NB4 (cell line): ENCODE measurements at places on chromosomes 3 and 15.

DNA sequence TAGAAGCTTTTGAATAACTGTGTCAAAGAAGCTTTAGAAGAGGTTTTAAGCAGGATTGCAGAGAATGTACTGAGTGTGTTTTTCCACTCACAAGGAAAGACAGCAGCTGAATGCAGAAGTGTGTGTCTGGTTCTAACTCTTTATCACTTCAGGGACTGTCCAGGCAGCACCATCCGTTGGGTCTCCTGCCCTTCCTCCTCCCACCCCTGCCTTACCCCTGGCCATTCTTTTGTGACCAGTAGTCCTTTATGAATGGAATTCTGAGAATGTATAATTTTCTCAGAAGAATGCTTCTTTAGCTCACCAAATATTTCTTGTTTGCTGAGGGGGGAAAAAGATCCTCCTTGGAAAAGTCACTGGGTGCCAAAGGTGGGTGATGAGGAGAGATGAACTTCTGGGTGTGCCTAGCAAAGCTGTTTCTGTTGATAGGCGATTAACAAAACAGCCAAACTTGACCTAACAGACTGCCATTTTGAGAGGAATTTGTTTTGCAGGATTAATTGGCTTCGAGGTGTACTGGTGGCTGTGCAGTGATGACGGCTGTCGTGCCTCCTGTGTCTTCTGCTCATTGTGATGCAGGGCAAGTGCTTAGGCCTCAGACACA, 70.9 kb downstream of the IGF1R start:
- no peak for DNase-seq

DNA sequence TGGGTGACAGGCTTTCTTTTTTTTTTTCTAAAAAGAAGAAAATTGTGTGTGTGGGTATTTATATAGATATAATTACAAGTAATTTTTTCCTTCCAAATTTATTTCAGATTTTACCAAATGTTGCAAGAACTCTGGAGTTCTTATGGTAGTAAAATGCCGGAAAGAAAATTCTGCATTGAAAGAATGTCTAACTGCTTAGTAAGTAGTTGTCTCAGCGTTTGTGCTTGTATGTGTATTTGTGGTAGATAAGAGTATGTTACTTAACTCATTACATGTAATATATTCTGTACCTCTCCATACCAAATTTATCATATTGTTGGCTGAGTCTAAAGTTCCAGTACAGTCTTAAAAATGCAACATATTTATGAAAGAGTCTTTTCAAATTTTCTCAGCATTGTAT, 32.3 kb upstream of the ZCWPW2 start:
- DNase-seq = no peak

DNA sequence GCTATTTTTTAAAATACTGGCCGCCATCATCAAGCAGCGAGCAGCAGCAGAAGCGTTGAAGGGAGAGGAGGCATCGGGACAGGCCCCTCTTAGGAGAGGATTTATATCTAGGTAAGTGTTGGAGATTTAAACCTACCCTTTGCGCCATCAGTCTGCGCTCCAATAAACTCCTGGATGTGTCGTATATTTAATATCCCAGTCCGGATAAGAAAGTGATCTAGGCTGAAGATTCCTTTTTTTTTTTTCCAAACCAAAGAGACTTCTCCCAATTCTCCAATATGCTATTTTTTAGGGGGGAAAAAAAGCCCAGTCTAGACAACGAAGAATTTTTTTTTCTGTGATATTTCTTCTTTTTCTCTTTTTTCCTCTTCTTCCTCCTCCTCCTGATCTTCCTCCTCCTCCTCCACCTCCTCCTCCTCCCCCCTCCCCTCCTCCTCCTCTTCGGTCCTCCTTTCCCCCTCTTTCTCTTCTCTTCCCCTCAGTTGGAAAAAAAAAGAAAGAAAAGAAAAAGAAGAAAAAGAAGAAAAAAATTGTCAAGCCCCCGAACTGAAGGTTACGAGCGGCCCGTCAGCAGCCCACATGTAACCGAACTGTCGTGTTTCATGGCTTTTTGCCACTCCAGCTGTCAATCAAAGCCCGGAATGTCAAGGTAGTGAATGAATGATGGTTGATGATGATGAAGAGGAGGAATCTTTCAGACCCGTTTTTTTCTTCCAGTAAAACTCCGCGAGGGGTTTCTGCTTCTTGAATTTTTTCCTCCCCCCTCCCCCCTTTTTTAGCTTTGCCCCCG, 835 bp downstream of the MEIS2 start:
- DNase-seq = peak; percentile 40

DNA sequence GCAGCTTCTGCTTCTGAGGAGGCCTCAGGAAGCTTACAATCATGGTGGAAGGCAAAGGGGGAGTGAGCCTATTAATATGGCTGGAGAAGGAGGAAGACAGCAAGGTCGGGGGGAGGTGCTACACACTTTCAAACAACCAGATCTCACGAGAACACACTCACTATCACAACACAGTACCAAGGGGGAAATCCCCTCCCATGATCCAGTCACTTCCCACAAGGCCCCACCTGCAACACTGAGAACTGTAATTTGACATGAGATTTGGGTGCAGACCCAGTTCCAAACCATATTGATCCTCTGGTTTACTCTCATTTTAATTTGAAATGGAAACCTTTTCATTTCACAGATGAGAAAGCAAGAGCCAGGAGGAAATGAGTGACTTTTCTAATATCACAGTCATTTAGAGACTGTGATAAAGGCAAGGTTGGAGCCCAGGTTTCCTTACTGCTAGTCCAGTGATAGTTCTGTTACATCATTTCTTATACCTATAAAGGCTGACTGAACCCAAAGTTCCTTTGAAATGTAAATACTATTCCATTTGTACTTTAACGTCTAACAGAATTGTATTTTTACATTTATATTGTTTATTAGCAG, 105.8 kb upstream of the GAP43 start:
- DNase-seq = no peak

DNA sequence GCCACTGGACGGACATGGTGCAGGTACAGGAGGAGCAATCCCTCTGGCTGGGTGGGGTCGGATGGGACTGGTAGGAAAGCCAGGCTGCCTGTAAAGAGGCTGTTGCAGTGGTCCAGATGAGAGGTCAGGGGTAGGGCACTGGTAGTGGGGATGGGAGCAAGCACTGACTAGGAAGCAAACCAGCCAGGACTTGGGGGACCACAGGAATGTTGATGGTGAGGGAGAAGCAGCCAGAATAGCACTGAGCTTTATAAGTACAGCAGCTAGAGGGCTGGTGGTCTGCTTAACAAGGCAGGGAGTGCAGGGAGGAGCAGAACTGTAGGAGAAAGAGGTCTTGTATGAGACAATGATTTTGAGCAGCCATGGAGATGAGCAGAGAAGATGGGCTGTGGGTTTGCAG, 38.7 kb upstream of the PTPN23 start:
- DNase-seq = no peak

DNA sequence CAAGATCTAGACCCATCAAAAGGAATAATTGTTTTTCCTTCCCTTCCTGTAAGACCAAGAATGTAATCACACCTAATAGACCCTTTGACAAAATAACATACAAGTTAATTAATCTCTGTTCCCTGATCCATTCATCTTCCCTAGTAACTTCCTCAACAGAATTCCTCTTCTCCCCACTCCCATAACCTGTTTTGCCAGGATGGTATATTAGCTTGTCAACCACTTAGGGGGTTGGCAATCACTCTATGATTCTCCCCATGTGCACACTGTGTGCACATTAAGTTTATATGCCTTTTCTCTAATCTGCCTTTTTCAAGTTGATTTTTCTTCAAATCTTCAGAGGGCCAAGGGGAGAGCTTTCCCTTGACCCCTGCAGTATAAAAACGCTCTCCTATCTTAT, 2.7 kb upstream of the ATP11B start:
- no peak for DNase-seq

- no peak for DNase-seq
These were observed 74.8 kb upstream of the IL12A start for GRCh38 chr3:159913712-159914414.

- DNase-seq = no peak
These were observed 129.3 kb upstream of the UBE2E2 start for GRCh38 chr3:23073724-23074305.

DNA sequence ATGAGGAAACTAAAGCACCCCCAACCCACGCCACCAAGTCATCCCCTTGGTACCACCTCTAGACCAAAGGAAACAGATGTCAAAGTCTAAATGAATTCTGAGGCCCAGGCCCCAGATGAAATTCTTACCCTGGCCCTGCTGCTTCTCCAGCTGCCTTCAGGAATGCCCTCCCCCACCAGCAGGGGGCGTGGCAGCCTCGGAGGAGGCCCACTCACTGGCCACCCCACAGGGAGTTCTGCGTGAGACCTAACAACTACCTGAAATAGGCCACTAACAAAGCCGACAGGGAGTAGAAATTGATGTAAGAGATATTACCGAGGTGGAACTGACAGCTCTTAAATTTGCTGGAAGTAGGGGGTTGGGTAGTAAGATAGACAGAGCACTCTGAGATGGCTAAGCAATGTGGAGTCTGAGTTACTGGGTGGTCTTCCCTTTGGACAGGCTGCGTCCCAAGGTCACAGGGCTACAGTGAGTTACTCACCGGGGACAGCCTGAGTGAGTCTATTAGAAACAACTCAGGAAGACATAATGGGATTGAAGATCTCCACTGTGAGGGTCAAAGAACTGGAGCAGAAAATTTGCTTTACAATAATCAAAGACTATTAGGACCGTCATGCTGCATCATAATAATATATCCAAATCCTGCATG, 240.7 kb downstream of the SHOX2 start:
- peak; percentile 67 for DNase-seq

- no peak for DNase-seq
These were observed 100.9 kb upstream of the ROPN1 start for GRCh38 chr3:124092811-124093210.

DNA sequence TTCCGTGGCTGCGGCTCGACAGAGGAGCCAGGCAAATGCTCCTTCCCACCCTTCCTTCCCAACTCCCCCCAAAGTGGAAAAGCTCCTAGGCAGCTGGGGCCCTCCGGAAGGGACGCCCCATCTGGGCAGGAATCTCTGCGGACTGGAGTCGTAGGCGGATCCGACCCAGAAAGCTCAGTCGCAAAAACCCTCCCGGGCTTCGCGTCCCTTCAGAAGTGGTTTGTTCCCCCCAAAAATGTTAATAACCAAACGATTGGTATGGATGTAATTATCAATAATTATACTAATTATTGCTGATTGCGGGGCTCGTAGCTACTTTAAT, 3.8 kb downstream of the RNU6-1 start:
- DNase-seq = no peak

DNA sequence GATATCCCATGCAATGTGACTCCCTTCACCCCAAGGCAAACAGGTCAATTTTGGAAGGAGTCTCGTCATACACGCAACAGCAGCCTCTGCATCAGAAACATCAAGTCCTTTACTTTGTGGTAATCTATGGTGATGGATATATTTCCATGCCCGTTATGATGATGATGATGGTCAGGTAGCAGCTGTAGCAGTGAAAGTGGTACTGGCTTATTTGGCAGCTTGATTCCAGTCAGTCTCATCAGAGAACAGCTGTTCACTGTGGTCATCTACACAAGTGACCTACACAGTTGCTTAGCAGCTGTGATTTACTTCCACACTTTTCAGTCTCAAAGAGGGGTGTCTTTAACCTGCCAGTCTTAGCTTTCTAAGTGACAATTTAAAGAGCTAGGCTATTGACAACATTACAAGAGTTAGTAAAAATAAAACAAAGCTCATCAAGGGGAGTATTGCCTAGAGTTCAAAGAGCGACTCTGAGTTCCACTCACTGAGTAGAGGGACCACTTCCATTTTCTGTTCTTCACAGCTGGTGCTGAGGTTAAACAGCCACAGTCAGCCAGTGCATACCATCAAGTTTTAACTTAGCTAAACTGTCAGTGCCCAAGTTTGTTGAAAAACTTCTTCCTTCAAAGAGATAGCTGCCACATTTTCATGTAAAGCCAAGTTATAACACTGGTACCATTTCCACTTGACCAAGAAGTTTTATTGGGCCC, 587.4 kb upstream of the KCNMB2 start:
- no peak for DNase-seq

- DNase-seq = peak; percentile 30
These were observed 6.8 kb upstream of the TRIM69 start for GRCh38 chr15:44729408-44730127.

DNA sequence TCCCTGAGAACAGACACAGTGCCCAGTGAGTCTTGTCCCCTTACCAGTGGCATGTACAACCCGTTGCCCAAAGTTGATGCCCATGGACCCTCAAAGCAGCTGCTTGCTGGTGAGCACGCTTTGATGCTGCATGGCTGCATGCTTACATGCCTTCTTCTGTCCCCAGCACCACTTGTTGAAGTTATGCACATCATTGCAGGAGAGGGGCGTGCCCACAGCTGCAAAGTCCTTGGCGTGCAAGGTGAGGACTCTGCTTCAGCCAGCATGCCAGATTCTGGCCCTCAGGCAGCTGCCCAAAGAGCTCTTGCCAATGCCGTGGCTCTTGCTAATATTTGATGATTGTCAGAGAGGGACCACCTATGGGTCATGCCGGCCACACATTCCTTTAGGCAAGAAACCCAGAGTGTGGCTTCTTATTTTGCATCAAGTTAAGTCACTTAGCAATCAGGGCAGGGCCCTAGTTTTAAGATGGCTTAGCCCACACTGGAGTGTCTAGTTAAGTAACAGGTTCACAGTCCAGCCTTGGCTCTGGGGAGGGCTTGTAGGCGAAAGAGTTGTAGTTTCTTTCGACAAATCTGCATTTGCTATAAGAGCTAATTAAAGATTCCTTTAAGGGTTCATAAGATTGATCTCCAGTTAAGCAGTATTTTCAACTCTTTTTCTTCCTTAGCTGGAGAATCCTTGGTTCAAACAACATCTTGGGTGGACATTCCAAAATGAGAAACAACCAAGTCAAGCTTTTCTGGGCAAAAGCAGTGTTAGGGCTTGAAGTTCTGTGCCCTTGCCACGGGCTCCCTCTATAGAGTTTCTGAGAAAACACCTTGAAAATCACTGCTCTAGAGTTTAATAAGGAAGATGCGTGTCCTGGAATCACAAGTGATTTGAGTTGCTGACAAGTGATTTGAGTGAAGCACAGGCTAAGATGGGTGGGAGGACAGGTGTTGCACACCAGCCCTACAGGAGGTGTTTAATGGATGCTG, 128.6 kb downstream of the SLCO3A1 start:
- peak; percentile 15 for DNase-seq

GRCh38 chr3:64494526-64494925, 193.3 kb downstream of the ADAMTS9 start:
- DNase-seq = no peak

DNA sequence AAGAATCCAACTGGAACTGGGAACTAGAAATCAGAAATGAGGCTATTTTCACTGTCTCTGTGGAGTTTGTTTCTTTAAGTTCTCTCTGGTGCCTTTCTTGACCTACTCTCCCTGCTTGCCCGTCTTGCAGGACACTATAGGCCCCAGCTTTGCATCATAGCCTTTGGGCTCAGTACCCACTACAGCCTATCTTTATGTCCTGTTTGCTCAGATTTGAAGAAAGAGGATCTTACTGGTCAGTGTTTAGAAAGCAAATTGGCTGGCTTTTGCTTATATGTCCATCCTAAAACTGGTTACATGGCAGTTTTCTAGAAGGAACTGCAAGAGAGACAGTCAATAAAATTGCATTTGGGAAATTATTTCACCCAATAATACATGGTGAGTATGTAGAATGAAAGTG, 231.8 kb upstream of the TBL1XR1 start:
- no peak for DNase-seq
